Esophagus squamous epithelium (tissue), 5 donors: ENCODE measurements at places on chromosomes 2 and 18.

- DNase-seq = no peak
Measured at GRCh38 chr2:71546777-71547281, 93.5 kb downstream of the DYSF start.

DNA sequence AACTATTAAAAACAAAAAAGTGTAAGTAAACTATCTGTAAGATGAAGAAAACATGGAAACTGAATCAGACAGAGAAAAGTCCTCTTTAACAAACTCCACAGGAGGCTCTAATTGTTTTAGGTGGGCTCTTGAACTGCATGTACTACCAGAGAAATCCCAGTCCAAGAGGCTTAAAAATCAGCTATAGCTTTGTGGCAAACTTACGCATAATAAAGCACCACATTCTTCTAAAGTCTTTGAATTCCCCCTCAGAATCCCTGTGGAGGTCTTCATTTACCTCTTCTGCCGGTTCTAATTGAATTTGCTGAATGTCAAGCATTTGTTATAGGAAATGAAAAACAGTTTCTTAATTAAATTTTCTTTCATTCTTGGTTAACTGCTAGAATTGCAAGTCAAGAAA, 40.8 kb downstream of the CHN1 start:
- no peak for DNase-seq

DNA sequence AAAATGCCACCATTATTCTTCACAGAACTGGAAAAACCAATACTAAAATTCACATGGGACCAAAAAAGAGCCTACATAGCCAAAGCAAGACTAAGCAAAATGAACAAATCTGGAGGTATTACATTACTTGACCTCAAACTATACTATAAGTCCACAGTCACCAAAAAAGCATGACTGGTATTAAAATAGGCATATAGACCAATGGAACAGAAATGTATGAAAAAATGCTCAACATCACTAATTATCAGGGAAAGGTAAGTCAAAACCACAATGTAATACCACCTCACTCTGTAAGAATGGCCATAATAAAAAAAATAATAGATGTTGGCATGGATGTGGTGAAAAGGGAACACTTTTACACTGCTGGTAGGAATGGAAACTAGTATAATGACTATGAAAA, 158.6 kb downstream of the CDH2 start:
- no peak for DNase-seq

GRCh38 chr18:48165111-48165866, 234.8 kb upstream of the SMAD2 start:
- no peak for DNase-seq

GRCh38 chr2:134217924-134218323, 35.9 kb upstream of the MGAT5 start:
- no peak for DNase-seq

DNA sequence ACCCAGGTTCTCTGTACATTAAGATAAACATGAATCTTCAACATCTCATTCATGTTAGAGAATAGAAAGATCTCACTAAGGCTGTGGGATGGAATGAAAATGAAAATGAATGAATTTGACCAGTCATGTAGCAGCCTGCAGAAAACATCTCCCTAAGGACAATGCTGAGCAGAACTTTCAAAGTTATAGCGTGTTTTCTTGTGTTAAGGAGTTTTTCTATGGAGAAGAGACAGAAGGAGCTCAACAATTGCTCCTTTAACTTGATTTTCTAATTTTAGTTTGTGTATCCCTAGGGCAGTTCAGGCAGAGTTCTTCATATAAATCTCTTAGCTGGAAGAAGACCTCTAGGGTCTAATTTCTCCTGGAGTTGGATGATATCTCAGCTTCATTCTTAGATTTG, 45.2 kb upstream of the PDCL3 start:
- DNase-seq = no peak

DNA sequence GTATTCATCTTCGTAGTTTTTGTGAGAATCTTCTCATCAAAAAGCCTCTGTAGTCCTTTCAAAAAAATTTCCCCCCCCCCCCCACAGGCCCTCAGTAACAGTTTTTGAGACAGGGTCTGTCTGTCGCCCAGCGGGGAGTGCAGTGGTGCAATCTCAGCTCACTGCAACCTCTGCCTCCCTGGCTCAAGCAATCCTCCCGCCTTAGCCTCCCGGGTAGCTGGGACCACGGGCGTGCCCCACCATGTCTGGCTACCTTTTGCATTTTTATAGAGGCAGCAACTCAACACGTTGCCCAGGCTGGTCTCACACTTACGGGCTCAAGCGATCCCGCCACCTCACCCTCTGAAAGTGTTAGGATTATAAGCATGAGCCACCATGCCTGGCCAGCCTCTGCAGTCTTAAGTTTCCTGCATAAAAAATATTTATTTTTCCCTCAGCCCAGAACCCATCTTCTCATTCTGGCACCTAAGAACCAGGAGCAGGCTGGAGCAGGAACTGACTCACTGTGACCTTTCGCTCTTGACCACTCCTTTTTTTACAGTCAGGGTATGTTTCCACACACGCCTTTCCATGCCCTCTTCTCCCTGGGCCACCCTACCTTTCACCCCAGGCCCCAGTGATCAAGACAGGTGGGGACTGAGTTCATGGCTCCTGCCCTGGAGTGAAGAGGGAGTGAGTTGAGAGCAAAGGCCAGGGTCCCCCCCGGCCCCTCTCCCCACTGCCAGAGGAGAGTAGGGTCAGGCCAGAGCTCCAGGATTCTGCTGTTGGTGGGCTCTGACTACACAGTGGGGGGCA, 32.5 kb upstream of the NT5DC4 start:
- no peak for DNase-seq

DNA sequence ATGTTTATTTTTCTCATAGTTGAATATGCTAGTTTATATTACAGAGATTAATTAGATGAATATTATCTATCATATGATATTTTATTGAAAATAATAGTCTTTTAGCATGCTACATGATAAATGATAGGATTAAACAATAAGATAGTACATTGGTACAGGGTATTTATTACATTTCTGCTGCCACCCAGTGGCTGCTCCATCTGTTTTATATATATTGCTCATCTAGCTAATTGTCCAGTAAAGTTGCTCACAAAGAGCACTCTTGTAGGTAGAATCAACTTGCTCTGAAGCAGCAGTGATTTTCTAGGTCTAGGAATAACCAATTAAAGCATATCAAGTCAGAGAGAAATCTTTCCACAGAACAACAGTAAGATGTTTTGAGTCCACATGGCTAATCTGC, 183.3 kb downstream of the ASXL3 start:
- no peak for DNase-seq

DNA sequence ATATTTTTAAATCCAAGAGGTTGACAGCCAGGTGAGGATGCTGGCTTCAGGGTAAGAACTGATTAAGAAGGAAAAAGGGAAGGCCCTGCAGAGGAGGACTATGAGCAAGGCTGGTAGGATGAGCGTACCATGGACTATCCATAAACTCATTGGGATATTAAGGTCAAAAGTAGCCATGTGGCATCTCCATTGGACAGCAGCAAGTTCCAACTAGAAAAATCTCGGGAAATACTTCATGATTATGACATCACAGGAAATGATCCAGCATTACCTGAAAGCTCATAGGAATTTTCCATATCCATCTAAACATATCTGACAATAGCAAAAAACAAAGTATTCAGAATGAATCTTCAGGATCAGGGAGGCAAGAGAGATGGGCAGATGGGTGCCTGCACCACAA, 34.2 kb downstream of the TGFA start:
- no peak for DNase-seq

DNA sequence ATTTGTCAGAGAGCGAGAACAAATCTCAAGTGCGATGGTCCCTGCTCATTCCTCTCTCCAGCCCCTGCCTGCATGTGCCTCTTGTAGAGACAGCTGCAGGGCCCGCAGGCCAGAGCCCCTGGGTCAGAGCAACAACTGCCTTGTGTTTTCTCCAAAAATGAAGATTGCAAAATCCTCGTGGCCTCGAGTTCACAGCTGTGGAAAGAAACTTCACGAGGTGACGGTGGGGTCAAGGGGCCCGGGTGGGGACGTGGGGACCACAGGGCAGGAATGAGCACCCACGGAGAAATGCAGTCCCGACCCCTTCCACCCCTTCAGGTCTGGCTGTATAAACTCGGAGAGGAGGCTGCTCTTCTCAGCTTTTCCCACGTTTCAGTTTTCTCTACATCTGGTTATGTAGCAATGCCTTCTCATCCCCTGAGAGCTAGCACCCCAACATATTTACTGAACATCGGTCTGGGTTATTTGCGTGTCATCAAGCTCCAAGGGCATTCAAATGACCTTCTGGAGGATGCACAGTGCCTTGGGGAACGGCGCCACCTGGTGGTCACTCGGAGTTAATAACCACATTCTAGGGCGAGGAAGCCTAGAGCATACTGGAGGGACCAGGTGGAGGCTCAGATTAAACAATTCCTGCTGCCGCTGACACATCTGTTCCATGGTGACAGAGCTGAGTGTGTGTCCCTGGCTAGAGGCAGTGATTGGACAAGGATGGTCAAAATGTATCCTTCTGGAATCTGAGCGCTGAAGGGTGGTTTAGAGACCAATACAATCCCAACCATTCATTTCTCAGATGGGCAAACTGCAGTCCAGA, 91.4 kb upstream of the CYRIA start:
- no peak for DNase-seq
